ENCODE measurements at places on chromosomes 2 and 18.

- no peak for DNase-seq
These were observed 71.5 kb downstream of the RAB31 start for GRCh38 chr18:9779630-9780029.

- no peak for DNase-seq
These were observed 685.6 kb upstream of the SALL3 start for GRCh38 chr18:78293940-78294541.

- DNase-seq, result no peak
These were observed 115.9 kb downstream of the ZFP36L2 start for GRCh38 chr2:43110442-43110871.

DNA sequence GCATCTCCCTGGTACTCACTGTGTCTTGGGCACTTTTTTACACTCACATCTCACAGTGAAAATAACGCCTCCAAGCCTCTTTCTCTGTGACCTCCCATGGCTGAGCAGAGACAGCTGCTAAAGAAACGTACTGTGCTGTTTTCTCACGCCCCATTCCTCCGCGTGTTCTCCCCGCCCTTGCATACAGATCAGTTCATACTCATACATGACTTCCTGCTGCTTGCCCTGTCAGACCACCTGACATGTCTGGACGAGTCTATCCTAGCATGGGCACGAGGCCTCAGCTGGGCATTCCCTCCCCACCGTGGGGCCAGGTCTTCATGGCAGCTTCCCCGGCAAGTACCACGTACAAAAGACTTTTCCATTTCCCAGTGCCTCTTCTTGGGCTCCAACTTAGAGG, 21.2 kb upstream of the IL1A start:
- no peak for DNase-seq

- no peak for DNase-seq
These were observed 6.3 kb downstream of the IDH1 start for GRCh38 chr2:208248601-208249000.

- DNase-seq, result no peak
These were observed 93.0 kb downstream of the KCTD18 start for GRCh38 chr2:200416878-200417277.

DNA sequence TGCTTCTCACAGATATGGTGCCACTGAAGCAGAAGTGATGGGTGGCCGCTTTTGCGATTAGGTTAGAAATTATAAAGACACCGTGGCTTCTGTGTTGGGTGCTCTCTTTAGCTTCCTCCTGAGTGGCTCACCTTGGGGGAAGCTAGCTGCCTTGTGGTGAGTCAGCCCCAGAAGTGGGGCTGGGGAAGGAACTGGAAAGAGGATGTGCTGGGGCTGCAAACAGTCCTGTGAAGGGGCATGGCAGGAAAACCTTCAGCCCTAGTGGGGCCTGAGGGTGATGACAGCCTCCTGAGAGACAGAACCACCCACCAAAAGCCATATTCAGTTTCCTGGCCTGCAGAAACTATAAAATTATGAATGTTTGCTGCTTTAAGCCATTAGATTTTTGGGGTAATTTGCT, 8.9 kb upstream of the ASB18 start:
- DNase-seq, result no peak

GRCh38 chr2:150027164-150027563, 439.6 kb upstream of the MMADHC start:
- DNase-seq, result no peak

DNA sequence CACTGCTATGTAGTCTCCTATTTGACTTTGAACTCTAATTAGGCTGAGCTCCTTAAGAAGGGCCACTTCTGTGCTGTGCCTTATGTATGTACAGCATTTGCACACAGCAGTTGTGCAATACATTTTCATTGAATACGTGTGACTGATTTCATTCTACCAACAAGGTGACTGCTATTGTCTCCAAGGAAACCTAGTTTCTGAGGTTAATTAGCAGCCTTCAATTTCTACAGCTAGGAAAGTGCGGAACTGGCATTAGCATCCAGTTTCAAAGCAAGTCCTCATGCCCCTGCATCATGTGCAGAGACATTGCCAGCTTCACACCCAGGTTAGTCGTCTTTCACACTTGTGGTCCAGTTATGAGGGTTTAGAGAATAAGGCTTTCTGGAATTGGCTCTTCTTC, 58.6 kb downstream of the NCK2 start:
- DNase-seq, result no peak

DNA sequence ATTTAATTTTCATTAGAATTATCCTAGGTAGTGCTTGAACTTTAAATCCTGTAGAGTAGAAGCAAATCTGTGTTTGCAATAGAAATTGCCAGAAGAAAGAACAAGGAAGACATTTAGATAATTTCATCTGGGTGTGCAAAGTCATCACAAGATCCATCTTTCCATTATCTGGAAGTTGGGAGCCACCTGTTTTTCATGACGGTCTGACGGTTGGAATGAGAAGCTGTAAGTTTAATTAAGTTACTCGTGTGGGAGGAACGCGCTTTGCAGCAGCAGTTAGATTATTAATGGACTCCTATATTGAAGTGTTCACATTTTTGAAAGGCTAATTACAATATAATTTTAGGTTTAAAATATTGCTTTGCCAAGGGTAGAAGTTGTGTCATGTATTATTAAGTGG, 69.9 kb upstream of the PARD3B start:
- DNase-seq, result no peak

- no peak for DNase-seq
These were observed 107.2 kb upstream of the UGP2 start for GRCh38 chr2:63734510-63734909.

DNA sequence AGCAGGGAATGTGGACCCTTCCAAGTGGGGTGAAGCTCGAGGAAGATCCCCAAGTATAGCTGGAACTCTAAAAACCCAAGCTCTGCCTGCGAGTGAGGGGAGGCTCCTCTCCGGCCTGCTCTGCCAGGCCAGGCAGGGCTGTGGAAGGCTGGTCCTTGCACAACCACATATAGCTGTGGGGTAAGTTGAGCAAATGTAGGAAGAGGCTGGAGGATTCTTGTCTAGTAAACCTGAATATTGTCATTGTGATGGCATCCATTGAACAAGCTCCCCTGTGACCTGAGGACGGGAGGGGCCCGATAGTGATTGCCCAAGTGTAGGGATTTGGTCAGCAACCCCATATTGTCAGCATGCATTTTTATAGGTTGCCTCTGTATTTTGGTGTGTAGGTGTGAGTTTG, 103.0 kb downstream of the ACKR3 start:
- no peak for DNase-seq

- DNase-seq, result no peak
These were observed 720.8 kb downstream of the SLC4A3 start for GRCh38 chr2:220348206-220348605.

GRCh38 chr2:43298500-43298899, 72.1 kb upstream of the ZFP36L2 start:
- DNase-seq, result no peak

GRCh38 chr2:236360496-236360895, 96.3 kb upstream of the ASB18 start:
- DNase-seq, result no peak

DNA sequence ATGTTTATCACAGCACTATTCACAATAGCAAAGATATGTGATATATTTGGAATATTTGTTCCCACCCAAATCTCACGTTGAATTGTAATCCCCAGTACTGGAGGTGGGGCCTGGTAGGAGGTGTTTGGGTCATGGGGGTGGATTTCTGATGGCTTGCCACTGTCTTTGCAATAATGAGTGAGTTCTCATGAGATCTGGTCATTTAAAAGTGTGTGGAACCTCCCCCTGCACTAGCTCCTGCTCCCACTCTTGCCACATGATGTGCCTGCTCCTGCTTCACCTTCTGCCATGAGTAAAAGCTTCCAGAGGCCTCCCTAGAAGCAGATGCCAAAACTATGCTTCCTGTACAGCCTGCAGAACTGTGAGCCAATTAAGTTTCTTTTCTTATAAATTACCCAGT, 72.2 kb upstream of the DYNC1I2 start:
- DNase-seq, result no peak

DNA sequence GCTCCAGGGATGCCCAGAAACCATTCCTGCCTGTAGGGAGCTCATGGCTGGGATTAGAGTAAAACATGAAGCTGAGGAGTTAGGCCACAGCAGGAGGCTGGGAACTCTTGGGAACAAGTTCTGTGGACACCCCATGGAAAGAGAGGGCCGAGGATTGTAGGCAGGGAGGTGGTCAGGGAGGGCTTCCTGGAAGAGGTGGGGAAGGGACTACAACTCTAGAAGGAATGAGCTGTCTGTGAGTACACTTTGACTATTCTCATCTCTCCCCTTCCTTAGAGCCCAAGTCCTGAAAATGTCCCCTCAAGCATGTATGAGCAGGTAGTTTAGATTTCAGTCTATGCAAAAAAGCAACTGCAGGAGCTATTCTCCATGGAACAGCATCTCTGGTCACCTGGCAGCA, 139.9 kb upstream of the GLI2 start:
- no peak for DNase-seq

All from CD4-positive, alpha-beta T cell treated with Interleukin-4 for 4 hours (primary cell).